ENCODE measurements at places on chromosomes 5 and 9.

DNA sequence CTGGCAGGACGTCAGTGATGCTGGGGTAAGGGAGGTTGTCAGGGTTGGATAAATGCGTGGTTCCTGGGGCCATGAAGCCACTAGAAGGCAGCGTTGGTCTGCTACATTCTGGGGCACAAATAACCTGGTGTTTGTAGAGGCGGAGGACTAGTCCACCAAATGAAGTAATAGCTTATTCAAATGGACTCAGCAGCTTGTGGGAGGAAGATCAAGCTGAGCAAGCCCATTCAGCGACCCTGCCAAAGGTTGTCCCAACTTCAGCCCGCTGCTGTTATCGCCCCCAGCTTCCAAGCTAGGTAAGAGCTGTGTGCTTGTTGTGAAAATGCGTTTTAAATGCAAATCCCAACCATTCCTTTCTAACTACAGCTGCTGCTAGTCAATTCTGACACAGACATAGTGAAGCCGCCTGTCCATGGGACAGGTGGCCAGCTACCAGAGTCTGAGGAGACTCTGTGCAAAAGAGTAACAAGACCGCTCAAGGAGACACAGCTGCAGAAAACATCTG lies 7.6 kb upstream of the FAM240B start:
- DNase-seq, result no peak

- DNase-seq, result no peak
Measured at GRCh38 chr9:129334105-129334935, 156.3 kb upstream of the IER5L start.

DNA sequence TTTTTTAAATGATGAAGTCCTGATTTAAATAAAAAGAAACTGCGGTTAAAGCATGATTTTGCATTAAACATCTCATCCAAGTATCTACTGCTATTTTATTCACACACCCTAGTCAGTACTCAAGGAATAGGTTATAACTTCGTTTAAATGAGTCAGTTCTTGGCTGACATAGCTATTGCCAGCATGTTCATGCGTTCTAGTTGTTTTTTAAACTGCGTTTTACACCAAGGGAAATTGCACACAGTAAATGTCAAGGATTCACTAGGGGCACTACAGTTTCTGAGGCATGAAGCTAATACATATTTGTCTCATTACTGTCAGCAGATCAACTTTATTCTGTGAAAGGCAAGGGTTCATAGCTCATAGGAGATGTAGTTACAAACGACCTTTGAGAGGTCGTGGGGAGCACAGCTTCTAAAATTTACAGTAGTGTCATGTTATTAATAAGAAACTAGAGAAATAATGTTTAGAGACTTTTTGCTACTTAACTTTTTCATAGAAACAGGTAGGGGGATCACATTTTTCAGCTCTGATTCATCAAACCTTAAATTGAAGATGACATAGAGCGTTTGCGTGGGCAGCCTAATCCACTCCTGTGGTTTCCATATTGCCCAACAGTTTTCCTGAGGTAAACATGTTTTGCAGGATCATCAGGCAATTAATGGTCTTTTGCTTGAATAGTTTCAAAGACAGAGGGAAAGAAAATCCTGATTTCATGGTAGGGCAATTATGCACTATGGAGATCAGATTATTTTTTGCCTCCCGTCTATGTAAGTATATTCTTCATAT lies 2222.7 kb upstream of the WWC1 start:
- no peak for DNase-seq

DNA sequence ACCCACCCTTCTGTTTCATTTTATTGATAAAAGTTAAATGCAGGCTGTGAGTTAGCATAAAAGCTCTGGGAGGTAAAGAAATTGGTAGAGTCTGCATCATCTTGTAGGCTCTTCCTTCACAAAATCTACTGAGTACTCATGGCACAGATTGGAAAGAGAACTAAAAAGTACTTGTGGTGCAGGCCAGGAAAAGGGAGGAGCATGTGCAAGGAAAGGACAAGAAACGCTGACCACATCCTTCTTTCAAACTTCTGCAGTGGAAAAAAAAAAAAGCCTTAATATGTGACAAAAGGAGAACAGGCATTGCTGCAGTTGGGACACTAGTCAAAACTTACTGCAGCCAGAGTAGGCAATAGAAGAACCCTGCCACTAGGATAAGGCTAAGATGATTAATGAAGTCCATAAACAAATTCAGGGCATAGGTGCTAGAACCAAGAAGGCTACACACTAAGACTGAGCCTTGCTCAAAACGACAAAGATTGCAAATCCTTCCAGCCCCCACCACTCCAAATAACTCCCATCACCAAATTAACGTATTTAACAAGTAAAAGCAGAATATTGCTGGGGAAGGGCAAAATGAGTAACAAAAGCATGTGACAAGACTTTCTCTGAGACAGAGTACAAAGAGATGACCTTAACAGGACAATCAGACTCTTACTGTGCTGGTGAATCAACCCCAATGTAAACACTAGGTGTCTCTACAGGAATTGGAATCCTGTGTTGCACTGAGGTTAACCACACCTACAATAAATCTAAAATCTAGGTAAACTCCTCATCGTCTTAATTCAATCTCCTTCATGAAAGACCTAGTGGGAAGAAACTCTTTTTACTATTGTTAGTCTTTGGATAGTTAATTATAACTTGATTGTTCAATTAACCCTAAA lies 1024.8 kb downstream of the TLE1 start:
- DNase-seq, result no peak

DNA sequence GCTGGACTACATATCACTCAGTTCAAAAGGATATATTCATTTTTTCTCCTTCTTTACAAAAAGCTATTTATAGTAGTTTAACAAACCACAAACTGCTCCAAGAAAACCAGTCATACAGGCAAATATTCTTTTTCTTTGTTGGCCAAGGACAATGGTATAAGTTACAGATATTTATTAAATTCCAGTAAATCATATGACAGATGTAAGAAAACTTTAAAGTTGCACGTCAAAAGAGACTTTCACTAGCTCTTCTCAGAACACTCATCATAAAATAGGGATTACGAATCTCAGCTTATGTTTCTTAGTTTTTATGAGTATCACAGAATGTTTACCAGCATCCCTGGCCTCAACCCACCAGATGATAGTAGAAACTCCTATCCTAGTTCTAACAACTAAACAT lies 67.2 kb downstream of the ANKRD31 start:
- DNase-seq, result no peak

- DNase-seq, result no peak
Measured at GRCh38 chr9:89008055-89008743, 16.9 kb downstream of the S1PR3 start.

Data from activated effector memory CD4-positive, alpha-beta T cell treated with Interleukin-2 at 50 U/mL for 16 hours (primary cell).